Activated T-cell treated with anti-CD3 and anti-CD28 coated beads for 24 hours (primary cell): ENCODE measurements at places on chromosomes 1 and 21.

DNA sequence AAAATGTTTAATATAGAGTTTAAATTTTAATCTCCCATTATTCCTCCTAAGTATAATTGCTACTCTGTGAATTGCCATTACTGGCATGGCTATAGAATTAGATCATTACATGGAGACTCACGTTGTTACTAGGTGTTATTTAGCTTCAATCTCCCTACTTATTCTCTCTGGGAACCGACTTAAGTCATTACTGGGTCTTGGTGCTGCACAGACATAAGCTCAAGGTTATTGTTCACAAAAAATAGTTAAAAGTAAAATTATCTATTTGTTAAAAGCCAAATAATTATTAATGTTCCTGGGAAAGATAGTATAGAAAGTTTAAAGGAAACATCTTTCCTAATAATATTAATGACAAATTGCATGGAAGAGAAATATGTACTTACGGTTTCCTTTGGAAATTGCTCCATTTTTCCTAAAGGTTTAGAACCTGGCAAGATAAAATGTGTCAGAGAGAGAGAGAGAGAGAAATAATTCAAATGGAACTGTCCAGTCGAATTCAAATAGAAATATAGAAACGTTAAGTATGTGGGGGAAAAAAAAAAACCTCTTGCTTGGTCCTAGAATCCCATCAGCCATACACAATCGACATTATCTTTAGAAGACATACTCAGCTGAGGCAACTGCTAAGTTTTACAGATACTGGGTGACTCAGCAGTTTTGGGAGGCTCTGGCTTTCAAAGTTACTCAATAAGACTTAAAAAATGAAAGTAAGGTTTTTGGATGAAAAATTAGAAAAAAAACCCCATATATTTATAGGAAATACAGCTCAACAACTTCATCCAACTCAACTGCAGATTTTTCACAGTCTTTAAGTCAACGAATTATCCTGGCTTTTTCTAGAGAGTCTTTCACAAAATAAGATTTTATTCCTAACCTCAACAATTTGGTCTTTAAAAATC, at the start of gene SPTA1:
SPTA1 (minus strand) TSS at position 605 of the 899 bp plus-strand sequence; CDS start at position 407, 198 bp downstream.
- no peak for DNase-seq

GRCh38 chr1:18058206-18058921, 49.2 kb upstream of the IGSF21 start:
- DNase-seq: no peak

DNA sequence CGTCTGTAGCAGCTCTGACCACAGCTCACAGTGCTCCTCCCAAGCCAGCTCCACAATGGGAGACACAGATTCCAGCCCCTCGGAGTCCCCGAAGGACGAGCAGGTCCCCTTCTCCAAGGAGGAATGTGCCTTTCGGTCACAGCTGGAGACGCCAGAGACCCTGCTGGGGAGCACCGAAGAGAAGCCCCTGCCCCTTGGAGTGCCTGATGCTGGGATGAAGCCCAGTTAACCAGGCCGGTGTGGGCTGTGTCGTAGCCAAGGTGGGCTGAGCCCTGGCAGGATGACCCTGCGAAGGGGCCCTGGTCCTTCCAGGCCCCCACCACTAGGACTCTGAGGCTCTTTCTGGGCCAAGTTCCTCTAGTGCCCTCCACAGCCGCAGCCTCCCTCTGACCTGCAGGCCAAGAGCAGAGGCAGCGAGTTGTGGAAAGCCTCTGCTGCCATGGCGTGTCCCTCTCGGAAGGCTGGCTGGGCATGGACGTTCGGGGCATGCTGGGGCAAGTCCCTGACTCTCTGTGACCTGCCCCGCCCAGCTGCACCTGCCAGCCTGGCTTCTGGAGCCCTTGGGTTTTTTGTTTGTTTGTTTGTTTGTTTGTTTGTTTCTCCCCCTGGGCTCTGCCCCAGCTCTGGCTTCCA, 22.9 kb upstream of the VPS13D start:
- no peak for DNase-seq

DNA sequence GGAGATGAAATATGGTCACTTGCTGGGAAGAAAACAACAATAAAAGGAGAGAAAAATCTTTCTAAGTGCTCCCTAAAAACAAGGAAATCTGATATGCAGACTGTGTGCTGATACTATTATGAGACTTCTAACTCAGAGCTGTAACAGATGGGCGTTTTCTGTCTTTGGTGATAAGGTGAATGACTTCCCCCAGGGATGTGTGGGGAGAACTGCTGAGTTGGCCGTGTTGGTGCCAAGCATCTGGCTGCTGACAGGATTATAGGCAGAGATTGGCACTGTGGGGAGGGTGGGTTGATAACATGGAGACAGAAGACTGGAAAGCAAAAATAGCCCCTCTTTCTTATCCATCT, 438.5 kb upstream of the PLXNA2 start:
- DNase-seq: no peak

- DNase-seq: no peak
Measured at GRCh38 chr1:8443558-8444194, 125.8 kb downstream of the SLC45A1 start.

DNA sequence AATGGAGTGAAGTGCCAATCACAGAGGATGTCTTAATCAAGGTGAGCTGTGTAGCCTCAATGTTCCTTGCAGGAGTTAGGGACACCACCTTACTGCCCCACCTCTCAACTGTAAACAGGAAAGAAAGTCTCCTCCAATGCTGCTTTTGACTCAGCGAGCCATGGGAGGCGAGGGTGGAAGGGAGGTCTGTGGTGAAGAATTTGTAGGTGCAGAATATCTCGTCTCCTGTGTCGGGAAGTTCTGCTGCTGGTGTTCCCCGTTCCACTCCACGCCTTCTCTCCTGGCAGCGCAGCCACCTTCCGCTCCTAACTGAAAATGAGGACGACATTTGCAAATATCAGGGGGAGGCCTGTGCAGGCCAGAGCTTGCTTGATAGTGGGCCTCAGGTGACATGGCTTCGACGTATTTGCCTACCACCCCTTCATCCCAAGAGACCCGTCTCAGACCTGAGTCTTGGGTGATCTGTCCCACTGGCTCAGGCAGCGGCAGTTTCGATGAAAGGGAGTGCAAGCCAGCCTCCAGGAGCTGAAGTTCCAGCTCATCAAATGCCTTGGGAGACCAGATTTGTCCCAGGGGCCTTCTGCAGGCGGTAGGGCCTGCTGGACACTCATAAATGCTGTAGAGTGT, 368.3 kb upstream of the C1orf174 start:
- DNase-seq: no peak
